ENCODE measurements at places on chromosomes 3 and 15. TPM values are rescaled to one million over a fixed set of nuclear protein-coding genes. Genes with fewer than 3 reads are reported as not detected.

Gene IGDCC3
- total RNA-seq: 1.8 TPM

Gene GUCA1C
- total RNA-seq: not detected

Gene RPS27L
- 72.8 TPM for total RNA-seq

Gene CPLX3
- total RNA-seq: not detected

Gene GOLGA6A
- 0.13 TPM for total RNA-seq
